ENCODE measurements at places on chromosomes 7 and 10. TPM values are rescaled to one million over a fixed set of nuclear protein-coding genes. Genes with fewer than 3 reads are reported as not detected.
A peak's percentile ranks its signal among the peaks of the same experiment; 100 is the strongest.

The FAM13C gene
- total RNA-seq: 47.2 TPM

The CCT6A gene
- total RNA-seq: 138 TPM

The CALHM3 gene
- total RNA-seq: not detected

The SERPINE1 gene
- total RNA-seq: 1.9 TPM

The SLC18A3 gene
- total RNA-seq: 5.2 TPM

The SPDYE2 gene
- total RNA-seq: not detected

The VSTM2A gene
- 26.8 TPM for total RNA-seq

The KAZALD1 gene
- 10.0 TPM for total RNA-seq

The PON1 gene
- 0.59 TPM for total RNA-seq

DNA sequence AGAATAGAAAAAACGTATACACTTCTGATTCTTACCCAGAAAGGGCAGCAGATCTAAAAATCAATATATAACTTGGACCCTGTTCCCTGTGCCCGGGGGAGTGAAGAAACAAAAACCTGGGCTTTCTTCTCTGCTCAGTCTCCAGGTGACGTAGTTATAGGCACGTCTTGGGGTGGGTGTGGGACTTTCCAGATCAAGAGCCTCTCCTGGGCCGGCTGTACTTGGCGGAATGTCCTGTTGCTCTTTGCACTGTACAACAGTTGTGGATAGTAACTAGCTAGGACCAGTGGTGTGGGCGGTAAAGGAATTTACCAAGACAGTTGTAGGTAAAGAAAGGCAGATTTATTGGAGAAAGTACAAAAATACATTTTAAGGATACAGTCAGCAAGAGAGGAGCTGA is 40.4 kb upstream of the STEAP4 start:
- DNase-seq: no peak

DNA sequence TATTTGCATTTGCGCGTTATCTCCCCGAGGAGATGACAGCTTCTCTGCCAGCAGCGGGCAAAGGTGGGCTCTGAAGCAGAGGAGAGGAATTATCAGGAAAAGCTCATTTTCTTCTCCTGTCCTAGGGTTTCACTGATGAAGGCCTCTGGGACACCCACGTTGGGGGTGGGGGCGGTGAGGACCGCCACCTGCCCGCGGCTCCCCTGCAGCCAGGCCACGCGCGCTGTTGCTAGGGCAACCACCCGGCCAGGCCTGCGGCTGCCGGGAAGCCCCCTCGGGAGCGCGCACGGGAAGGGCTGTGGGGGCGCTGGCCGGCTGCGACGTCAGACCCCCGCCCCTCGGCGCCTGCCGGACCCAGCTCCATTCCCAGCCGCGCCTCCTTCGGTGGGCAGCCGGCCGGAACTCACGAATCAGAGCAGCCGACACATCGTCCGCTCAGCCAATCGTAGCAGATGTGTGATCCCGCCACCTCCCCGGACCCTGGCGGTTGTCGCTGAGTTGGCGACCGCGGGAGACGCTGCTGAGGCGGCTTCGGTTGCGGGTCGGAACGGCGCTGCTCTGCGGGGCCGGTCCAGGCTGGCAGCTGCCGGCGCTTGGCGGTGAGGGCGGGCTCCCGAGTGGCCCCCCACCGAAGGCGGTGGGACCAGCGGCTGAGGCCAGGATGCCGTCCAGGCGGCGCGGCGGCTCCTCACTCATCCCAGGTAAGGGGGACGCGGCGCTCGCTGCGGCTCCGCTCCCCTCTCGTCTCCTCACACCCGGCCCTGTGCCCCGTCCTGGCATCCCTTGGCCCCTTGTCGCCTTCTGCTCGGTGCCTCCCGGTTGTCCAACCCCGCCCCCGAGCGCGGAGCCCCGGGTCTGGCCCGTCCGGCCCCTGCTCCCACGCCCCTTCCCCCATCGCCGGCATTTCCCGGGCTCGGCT is at the start of gene TPST1:
TPST1 (plus strand) TSS at position 513 of the 919 bp plus-strand sequence. CDS start 35,092 bp downstream, outside the sequence.
- DNase-seq: peak; percentile 88

- DNase-seq: no peak
Observed at GRCh38 chr10:58733436-58733835, 220.8 kb downstream of the BICC1 start.

DNA sequence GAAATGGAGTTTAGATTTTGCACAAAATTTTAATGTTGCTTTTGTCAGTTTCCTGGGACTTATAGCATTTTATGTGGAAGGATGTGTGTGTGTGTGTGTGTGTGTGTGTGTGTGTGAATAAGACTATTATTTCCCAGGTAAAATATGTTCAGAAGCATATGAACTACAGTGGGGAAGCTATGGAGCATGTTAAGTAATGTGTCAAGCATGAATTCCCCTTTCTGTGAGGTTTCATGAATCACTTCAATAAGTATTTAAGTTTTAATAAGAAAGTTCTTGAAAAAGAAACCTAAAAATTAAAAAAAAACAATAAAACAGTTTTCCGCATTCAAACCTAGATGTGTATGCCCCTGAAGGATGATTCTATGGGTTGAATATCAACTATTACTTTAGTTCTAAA is 693 bp downstream of the CREB5 start:
- no peak for DNase-seq

- no peak for DNase-seq
Observed at GRCh38 chr10:22319980-22320558, 830 bp upstream of the BMI1 start.

GRCh38 chr10:33913194-33913593 is 578.7 kb upstream of the NRP1 start:
- DNase-seq: no peak

- DNase-seq: no peak
Observed at GRCh38 chr10:4280461-4281189, 495.6 kb upstream of the KLF6 start.

GRCh38 chr10:63757067-63757466 is 235.9 kb downstream of the REEP3 start:
- no peak for DNase-seq

DNA sequence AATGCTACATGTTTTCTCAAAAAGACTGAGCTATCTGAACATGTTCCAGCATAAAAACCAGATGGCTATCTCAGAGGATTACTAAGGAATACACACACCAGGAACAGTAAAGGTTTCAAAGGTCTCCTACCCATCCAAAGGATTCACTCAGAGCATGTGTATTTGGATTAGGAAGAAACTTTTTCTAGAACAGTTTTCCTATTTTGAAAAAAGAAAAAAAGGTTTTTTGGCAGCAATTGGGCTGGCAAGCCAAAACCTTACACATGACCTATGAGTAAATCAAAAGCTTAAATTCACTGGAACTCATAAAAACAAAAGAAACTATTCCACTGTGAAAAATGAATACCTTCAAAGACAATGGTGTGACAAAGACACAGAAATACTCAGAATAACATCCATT is 9.6 kb downstream of the TPK1 start:
- DNase-seq: no peak

GRCh38 chr10:69438536-69439349 is 12.5 kb upstream of the TSPAN15 start:
- no peak for DNase-seq
